Activated CD8-positive, alpha-beta memory T cell treated with anti-CD3 and anti-CD28 coated beads, Interleukin-2, amount 50 U/mL, for 48 hours (primary cell): ENCODE measurements at places on chromosomes 6 and 20.

GRCh38 chr20:17819395-17820093 is 119.8 kb downstream of the BANF2 start:
- no peak for DNase-seq

DNA sequence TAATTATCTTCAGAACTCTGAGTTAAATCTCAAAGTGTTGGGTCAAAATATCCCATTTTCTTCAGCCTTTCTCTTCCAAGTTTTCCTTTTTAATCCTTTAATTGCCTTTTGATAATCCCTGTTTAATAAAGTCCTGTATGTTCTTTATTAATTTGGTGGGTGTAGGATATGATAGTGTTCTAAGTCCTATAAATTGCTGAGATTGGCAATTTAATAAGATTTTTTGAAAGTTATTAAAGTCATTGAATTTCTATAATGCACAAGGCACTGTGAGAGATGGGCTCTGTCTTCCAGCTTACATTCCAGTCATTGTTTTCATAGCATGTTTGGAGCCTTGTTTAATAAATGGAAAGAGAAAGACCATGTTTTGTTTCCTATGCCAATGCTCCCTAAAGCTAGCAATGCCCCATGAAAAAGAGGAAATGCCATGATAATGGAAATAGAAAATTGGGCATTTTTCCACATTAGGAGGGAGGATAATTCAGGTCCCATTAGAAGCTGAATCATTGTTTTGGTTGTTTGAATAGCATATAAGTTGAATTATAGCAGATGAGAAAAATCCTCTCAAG is 404.8 kb downstream of the CD109 start:
- DNase-seq, result no peak

DNA sequence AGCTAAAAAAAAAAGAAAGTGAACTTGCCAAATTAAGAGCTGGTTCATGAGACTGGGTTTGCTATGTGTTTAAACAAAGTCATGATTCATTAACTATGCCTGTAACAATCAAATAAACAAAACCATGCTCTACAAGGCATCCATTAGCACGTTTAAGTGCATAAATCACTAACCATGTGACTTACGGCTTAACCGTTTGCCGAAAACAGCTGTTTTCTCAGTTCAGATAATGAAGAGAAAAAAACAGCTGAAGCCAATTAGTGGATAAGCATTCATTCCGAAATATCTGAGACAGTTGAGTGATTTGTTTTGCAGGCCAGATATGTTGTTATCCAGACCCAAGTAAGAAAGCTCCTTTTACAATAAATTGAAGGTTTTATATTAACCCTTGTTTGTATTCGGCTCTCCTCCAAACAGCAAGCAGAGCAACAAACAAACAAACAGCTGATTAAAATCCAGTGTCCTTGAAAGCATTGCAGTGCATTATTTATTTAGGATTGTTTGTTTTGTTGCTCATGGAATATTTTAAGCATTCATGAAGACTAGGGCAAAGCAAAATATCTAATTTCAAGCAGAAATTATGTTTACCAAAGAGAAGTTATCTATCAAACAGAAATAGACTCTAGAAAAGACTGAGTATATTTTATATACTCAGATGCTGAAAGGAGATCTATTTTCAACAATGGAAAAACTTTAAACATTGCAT is 343.5 kb downstream of the RFPL4B start:
- no peak for DNase-seq

GRCh38 chr20:24972341-24972740 is 20.2 kb downstream of the APMAP start:
- no peak for DNase-seq

GRCh38 chr6:148884461-148884860 is 137.6 kb downstream of the UST start:
- DNase-seq, result no peak

GRCh38 chr6:166598441-166599138 is 12.1 kb upstream of the RAMACL start:
- no peak for DNase-seq

DNA sequence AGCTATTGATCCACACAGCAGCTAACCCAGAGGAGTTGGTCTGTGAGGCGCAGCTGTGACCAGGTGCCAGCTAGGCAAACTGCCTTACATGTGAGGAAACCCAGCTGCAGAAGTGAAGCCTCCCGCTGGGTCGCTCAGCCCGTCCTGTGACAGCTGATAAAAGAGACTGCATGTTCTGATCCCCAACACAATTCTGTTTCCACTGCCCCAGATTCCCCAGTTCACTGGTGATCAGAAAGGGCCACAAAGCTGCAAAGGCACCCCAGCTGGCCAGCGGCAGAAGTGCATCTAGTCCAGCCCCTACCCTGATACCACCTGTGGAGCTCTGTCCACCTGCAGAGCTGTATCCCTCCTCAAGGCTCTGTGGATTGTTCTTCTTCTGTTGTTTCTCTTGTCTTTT is 64.5 kb downstream of the CTNNBL1 start:
- peak; percentile 49 for DNase-seq

- DNase-seq, result peak; percentile 65
Measured at GRCh38 chr20:4160761-4161305, 145.5 kb upstream of the RNF24 start.

DNA sequence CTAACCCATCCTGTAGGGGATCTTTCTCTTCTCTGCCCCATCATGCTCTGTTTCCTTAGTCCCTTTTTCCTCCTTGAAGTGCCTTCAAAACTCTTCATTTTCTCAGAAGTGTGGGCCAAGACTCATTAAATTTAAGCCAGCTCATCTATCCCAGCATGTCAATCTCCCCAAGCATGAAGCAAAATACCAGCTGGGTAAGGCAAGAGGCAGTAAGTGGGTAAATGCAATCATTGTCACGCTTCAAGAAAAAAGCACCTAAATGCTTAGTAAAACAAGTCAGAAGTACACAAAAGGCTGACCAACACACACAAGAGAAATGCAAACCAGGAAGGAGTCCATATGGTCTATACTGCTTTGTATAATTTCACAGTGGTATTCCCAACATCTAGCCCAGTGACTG is 61.5 kb downstream of the COL12A1 start:
- no peak for DNase-seq

DNA sequence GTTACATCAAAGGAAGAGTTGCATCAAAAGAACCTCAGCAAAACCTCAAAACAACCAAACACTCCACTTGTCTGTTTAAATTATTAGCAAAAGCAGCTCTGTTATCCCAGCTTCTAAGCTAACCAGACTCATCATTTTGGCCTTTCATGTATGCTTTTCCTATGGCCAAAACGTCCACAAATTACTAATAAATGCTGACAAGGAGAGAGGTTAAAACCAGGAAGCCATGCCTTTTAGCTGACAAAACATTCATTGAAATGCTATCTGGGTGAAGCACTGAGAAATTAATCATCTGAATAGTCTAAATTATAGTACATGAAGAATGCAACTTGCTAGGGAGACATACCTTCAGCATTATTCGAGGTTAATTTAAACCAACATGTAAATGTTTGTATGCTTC is 80.6 kb downstream of the LAMA2 start:
- no peak for DNase-seq

GRCh38 chr6:19851241-19852089 is 14.3 kb downstream of the ID4 start:
- DNase-seq, result no peak

DNA sequence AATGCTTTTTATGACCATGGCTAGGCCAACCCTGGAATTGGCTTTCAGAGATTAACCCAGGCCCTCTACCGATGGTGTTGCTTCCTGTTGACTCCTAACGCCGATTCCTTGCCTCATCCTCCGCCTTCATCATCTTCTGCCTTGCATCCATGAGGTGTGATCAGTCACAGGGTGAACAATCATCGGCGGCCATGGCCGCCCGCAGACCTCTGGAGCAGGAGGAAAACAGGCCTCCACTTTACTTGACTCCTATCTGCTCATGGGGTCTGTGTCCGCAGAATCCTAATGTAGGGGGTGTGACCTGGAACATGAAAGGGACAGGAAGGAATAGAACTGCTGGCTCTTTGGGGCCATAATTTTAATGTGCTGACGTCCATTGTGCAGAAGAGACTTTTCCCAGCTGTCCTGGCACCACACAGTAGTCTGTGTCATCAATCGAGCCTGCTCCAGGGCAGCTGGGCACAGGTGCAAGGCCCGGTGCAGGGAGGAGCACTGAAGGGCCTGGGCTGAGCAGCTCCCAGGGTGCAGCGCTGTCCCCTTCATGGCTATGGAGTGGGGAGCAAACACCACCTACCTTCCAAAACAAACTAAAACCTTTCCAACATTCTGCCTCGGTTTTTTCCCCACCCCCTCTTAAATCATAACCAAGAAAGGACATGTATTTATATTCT is 8.0 kb downstream of the SLC22A3 start:
- DNase-seq, result no peak

GRCh38 chr20:57781901-57782300 is 72.1 kb upstream of the PMEPA1 start:
- no peak for DNase-seq

GRCh38 chr20:37850724-37851355 is 52.1 kb upstream of the VSTM2L start:
- no peak for DNase-seq
